Activated T-cell treated with anti-CD3 and anti-CD28 coated beads, Interleukin-2, amount 50 U/mL, for 48 hours (primary cell): ENCODE measurements at places on chromosomes 16 and 17.

GRCh38 chr17:56826611-56827414 is 6.9 kb downstream of the C17orf67 start:
- DNase-seq, result no peak

DNA sequence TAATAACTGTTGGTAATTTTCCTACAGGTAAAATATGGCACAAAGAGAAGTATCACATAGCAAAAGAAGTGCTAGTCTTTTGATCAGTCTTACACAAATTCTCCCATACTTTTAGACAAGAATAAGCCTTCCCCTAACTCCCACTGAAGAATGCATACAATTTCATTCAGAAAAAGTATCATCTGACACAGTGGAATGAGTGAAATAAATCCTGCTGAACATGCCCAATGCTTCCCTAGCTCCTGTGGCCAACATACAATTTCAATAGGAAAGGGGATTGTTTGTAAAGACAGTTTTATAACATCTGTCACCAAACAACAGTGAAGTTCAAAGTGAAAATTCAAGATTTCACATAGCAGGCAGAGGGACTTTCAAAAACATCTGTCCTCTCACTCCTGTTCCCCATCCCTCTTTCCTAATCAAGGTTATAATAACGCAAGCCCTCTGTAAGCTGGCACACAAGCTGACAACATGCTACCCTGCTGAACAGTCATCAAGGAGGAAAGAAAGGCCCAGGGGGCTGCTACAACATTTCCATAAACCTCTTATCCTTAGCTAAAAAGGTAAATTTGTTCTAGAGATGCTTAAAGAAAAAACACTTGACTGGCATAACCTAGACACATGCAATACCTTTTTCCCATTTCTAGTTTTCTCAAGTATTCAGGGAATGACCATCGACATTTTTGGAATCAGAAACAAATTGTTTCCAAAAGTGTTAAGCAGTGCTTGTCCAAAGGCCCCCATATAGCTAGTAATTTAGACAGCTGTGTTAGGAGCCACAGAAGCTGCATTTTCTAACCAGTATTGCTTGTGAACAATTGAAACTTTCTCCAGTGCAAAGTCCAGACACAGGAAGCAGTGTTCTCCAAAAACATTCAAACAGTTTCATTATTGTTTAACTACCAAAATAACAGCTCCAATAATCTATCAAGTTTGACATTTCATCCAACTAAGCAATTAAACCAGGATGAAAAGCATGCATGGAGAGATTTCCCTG is 11.5 kb upstream of the RFFL start:
- DNase-seq, result no peak

DNA sequence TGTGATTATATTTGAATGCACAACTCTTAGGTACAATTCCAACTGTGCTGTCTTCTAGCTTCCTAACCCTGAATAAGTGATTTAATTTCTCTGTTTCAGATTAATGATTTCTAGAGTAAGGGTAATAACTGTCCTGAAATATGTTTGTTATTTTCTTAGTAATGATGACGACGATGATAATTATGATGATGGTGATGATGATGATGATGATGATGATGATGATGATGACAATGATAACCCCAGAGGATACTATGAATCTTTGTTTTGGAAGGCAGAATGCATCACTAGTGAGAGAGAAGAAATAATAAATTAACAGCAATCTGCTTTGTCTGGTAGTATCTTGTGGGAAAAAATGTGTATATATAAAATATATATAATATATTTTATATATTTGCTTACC is 317.1 kb upstream of the CDH8 start:
- DNase-seq, result no peak

- no peak for DNase-seq
These were observed 370.3 kb downstream of the SOX9 start for GRCh38 chr17:72491102-72491501.

DNA sequence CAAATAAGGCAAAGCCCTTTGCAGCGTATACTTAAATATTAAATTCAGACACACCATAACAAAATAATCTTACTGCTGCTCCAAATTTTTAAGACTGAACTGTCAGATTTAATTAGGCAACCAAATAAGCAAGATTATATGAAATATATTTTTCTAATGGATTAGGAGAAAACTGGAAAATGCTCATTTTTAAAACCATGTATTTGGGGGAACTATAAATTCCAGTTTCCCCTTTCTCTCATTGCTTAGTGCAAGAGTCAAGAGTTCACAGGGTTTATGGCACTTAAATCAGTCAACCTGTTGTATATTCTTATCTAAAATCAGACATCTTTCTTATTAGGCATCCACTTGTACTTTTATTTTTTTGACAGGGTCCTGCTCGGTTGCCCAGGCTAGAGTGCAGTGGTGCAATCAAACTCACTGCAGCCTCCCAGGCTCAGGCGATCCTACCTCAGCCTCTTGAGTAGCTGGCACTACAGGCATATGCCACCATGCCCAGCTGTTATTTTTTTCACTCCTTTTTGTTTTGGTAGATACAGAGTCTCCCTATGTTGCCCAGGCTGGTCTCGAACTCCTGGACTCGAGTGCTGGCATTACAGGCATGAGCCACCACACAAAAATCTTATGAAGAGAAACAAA is 2.1 kb upstream of the KANSL1 start:
- DNase-seq, result no peak

GRCh38 chr17:80471922-80472321 is 4.5 kb downstream of the NPTX1 start:
- no peak for DNase-seq

- no peak for DNase-seq
These were observed 130.0 kb downstream of the KCNJ12 start for GRCh38 chr17:21505819-21506815.

GRCh38 chr16:29910819-29911675 is 10.8 kb downstream of the ASPHD1 start:
- no peak for DNase-seq

DNA sequence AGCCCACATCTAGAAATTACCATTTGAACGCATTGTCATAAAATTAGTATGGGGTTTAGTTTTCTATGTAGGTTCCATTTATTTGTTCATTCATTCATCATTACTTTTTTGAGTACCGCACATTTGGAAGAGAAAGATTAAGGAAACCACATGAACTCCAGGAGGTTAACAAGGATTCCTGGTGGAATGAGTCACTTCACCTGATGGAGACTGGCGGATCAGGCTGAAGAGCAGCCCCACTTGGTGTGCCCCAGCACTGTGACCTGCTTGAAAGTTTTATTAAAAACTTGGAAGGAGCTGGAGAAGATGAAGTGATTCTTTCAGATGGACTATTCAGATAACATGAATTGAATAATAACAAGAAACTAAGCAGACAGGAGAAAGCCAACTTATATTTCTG is 293.6 kb upstream of the CDH11 start:
- DNase-seq, result no peak

DNA sequence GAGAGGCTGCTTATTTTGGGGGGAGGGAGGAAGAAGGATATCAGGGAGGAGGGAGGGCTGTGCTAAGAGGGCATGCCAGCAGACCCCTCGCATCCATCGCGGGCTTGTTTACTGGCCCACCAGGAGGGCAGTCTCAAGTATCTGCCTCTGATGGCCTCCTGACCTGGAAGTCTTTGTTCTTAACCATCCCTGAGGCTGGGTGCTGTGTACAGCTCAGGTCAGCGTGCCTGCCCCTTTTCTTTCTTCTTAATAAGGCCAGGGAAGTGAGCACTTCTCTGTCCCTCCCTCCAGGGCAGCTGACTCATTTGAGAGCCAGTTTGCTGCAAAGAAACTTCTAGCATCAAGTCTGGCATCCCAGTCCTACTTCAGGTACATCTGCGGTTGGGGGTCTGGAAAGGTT is 157.0 kb downstream of the CCDC182 start:
- no peak for DNase-seq

DNA sequence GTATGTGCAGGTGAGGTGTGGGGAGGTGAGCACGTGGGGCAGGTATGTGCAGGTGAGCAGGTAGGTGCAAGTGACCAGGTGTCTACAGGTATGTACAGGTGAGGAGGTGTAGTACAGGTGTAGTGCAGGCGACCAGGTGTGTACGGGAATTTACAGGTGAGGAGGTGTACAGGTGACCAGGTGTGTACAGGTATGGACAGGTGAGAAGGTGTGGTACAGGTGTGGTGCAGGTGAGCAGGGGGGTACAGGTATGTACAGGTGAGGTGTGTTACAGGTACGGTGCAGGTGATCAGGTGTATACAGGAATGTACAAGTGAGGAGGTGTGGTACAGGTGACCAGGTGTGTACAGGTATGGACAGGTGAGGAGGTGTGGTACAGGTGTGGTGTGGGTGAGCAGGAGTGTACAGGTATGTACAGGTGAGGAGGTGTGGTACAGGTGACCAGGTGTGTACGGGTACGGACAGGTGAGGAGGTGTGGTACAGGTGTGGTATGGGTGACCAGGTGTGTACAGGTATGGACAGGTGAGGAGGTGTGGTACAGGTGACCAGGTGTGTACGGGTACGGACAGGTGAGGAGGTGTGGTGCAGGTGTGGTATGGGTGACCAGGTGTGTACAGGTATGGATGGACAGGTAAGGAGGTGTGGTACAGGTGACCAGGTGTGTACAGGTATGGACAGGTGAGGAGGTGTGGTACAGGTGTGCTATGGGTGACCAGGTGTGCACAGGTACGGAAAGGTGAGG is 12.8 kb upstream of the DBNDD1 start:
- DNase-seq, result no peak

DNA sequence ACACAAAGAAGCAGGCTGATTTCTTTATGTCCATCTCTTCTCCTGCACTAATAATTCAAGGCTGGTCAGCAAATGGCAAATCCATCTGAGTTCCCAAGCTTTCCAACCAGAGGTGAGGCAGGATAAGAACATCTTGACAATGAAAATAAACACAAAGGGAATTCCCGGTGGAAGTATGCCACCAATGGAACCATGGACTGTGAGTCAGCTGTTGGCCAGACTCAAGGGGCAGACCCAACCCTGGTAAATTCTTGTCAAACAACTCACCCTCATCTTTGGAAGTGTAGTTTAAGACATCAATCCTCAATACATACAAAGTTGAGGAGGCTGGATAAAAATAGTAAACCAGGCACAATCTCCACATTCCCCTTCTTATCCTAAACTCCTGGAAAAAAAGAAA is 74.3 kb upstream of the CES5A start:
- DNase-seq, result no peak

DNA sequence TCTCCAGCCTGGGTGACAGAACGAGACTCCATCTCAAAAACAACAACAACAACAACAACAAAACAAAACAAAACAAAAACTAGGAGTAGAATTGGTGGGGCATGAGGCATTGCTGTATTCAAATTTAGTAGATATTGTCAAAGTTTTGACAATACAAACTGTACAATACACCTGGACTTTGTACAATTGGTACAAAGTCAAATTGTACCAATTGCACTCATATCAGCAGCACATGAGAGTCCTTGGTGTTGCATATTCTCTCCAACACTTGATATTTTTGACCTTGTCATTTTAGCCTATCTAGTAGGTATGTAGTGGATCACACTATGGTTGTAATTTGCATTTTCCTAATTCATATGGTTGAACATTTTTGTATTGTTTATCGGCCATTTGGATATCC is 14.3 kb upstream of the ATF7IP2 start:
- no peak for DNase-seq

GRCh38 chr16:28964496-28964895 is 10.1 kb upstream of the SPNS1 start:
- no peak for DNase-seq

DNA sequence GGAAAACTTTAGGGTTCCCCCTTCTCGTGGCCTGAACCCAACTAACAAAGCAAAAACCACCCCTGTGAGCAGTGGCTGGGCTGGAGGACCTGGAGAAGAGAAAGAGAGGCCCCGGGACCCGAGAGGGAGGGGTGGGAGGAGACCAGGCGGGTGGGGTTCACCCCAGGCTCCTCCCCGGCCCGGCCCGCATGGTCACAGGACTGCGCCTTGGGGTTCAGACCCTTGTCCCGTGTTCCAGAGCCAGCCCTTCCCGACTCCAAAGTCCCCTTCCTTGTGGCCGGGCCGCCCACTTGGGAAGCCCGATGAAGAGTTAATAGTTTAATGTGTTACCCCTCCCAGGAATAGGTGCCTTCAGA is 852 bp downstream of the MARVELD3 start:
- DNase-seq, result no peak

DNA sequence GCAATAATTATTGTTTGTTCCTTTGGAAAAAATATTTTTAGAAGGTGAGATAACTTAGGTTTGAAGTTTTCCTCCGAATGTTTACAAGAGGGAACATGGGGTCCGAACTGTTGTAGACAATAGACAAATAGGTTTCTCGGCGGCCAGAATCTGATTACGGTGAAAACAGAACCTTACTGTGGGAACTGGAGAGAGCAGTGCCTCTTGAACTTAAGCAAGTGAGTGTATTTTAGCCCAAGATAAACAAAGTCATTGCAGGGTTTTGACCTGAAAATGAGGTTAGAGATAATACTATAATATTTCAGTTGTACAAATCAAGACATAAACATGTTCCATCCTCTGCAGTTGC is 134.7 kb downstream of the ABCA8 start:
- no peak for DNase-seq

DNA sequence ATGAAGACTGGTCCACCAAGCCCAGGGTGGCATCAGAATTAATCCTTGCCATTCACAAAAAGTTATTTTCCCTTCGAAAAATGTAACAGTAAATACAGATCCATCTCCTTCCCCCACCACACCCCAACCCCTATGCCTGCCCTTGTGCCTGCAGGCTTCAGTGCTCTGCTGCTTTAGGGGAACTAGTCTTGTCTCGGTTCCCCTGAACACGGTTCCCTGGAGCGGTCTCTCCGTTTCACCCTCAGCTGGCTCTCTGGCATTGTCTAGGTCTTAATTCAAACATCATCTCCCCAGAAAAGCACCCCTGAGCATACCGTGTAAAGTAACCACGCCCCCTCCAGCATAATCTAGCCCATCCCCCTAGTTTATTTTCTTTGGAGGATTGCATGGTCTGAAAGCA is 25.8 kb downstream of the EMP2 start:
- no peak for DNase-seq

GRCh38 chr16:12199524-12199923 is 223.0 kb downstream of the SNX29 start:
- DNase-seq, result no peak

DNA sequence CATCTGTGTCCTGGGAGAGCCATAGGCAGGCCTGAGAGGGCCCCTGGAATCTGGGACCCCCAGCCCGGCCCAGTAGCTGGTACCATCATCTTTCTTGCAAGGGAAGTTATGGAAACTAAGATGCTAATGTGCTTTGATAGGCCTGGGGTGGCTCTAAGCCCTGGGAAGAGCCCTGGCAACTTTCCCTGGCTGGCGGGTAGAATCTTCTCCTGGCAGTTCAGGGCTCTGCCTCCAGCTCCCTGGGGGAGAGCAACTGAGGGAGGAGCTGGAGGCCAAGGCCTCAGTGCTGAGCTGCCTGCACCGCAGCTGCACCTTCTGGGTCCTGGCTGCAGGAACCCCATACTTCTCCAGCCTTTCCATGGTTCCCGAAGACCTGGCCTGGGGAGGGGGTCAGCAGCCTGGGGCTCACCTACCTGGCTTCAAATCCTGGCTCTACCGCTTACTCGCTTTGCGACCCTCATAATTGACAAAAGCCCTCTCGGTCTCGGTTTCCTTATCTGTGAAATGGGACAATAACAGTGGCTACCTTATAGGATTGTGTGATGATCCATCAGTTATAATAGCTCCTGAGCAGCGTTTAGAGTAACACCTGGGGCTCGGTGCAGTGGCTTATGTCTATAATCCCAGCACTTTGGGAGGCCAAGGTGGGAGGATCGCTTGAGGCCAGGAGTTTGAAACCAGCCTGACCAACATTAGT is 333.7 kb downstream of the SEC14L1 start:
- no peak for DNase-seq

GRCh38 chr17:58121925-58122324 is 26.3 kb upstream of the OR4D1 start:
- no peak for DNase-seq

- DNase-seq, result no peak
These were observed 37.0 kb upstream of the AKAP1 start for GRCh38 chr17:57048096-57048495.
